Activated T-cell treated with anti-CD3 and anti-CD28 coated beads, Interleukin-2, amount 50 U/mL, for 1 hour (primary cell): ENCODE measurements at places on chromosomes 12 and 14.

DNA sequence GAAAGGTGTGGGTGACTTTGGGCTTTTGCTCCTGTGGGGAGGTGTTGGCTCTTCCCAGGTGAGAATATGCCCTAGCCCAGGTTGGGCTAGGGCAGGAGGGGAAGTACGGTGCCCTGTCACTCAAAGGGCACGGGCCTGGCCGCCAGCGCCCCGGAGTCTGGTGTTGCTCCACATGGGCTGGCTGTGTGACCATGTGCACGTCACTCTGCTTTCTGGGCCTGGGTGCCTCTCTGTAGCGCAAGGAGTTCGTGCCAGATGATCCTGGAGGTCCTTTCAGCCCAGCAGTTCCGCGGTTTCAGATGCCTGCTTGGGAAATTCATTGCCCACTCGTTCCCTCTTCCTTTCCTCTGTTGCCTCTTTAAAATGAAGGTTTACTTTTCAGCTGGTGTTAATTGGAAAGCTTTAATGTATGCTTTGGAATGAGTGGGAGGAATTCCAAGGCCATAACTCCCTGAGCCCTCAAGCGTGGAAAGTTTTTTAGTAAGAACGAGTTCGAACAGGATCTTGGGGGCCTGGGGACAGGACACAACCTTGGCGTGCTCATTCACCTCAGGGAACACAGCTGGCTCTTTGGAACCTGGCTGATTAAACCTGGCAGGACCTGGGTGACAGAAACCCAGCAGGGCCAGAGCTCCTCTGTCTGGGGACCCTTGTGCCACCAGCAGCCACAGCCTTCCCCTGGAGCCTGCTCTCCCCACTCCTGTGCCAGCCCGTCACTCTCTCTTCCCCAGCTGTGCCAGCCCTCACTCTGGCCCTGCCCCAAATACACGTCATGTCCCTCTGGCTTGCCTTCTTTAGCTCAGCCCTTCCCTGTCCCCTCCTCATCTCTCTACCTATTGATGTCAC is 42.8 kb downstream of the TSPAN9 start:
- DNase-seq, result no peak

DNA sequence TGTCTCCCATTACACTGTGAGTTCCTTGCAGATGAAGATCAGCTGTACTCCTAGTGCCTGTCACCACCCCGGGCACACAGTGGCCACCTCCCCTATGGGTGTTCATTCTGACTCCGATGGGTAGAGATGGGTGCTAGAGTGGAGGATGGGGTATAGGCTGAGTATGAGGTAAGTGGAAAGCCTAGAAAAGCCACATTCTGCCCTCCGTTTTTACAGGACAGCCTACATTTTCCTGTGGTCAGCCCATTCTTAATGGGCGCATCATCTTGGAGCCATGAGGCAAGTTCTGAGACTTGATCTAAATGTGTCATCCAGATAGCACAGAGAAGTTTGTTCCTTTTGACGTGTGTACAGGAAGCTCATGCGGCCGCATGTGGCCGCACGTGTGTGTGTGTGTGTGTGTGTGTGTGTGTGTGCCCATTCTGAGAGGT is 166.7 kb upstream of the HIF1A start:
- no peak for DNase-seq

DNA sequence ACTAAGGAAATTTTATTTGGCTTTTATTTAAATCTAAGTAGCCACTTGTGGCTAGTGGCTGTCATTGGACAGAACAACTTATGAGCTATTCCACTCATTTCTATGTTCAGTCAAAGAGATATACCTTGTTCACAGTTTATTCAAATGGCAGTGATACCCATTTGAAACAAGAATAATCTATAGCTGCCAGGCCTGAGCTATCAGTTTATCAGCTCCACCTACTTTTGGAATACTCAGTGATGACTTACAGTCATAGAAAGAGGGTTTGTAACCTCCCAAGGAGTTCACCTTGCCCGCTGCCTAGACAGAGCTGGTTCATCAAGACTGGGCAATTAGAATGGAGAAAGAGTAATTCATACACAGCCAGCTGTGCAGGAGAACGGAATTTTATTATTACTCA is 4.5 kb upstream of the ABHD4 start:
- DNase-seq, result no peak

DNA sequence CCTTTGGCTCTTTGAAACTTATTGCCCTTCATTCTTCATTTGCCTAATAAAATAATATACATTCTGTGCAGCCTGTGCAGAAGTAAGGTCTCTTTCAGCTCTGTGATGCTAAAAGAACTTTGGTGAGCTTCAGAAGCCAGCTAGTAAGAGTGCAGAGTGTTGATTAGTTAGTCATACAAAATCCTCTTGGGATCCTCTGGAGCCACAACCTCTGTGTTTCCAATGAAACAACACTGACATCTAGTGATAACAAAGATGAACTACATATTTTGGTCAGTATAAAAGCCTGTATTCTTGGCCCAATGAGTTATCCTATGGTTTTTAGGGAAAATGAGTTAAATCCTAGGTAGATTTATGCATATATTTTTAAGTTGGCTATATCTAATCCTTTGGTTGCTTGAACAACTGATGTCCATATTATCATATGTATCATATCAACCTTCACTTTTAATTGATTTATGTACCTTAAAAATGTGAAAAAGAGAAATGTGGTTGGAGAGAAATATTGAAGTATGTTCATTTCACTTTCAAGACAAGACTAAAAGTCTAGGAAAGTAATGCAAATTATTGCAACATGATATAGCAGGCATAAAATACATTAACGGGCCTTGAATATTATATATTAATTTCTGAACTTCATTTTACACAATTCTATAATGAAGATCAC is 158.4 kb downstream of the KLHL28 start:
- no peak for DNase-seq

DNA sequence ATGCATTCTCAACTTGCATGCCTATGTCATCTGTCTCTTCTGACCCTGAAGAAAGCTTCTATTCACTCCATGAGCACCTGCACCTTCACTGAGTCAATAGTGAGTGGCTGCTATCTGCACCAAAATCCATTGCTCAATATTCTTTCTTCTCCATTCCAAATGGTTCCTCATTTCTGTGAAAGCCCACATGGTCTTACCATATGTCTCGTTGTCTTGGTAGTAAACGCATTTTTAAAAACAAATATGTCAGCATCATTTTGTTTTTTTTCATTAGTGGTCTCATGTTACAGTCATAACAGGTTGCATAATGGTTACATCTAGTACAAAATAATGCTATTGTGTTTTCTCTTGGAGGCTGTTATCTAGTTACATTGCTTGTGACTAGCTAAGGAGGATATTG is 106.9 kb upstream of the CPM start:
- DNase-seq, result no peak

- DNase-seq, result no peak
Measured at GRCh38 chr14:71538938-71539649, 393.1 kb upstream of the RGS6 start.

GRCh38 chr14:39025250-39025809 is 77.7 kb downstream of the SEC23A start:
- no peak for DNase-seq

DNA sequence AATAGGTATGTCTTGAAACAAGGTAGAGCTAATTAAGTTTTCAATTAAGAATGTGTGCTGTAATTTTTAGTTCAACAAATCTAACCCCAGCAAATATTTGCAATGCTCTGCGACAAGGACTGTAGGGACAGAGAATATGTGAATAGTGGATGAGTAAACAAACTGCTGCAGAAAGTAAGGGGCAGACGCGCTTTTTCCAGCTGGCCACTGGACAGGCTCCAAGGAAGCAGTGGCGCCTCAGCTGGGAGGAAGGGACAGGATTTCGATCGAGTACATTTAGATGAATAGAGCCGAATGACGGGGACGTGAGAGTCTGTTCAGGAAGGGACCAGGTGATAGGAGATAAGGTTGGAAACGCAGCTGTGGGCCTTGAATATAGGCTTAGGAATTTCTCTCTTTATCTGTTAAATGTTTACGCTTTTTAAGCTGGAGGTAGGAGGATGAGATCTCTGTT is 69.3 kb downstream of the ELK3 start:
- no peak for DNase-seq

DNA sequence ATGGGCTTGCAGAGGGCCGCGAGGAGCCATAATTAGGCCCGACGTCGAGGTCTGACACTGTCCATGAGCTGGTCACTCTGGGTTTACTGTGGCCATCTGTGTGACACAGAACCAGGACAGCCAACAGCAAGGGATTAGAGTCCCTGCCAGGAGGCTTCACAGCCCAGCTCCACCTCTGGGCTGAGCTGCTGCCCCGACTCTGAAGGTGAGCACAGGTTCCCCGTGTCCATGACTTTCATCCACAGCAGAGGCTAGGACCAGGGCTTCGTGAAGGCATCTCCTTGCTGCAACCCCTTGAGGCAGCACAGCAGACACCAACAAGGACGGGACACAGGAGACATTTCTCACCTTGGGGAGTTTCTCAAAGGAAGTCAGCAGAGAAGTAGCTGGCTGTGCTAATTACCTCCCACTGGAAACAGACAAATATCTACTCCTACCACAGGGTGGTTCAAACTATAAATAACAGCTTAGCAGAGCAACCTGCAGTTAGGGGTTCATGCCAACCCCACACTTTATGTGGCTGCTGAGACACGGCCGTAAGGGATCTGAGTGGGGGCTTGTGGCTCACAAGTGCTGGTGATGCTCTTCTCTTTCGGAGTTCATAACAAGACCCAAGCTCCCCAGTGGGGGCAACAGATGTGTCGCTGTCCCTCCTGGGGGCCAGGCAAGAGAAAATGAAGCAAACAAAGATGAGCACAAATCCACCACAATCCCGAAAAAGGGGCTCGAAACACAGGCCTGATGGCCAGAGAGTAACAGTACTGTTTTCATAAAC is 29.2 kb downstream of the ZFYVE21 start:
- no peak for DNase-seq

DNA sequence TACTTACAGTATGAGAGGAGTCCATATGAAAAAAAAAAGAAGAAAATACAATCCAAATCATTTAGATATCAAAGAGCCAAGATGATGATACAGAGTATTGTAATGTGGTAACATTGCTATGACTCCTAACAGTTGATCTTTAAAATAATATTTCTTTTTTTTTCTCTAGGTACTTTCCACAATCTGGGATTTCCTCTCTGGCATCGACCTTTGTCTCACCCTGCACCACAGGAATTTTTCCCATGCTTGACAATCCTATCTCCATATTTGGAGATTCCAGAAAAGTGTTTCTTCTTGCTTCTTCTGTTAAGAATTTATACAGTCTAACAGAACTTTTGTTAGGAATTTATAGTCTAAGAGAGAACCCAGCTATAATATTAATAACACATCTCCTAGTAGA is 184.4 kb downstream of the ITPR2 start:
- no peak for DNase-seq

DNA sequence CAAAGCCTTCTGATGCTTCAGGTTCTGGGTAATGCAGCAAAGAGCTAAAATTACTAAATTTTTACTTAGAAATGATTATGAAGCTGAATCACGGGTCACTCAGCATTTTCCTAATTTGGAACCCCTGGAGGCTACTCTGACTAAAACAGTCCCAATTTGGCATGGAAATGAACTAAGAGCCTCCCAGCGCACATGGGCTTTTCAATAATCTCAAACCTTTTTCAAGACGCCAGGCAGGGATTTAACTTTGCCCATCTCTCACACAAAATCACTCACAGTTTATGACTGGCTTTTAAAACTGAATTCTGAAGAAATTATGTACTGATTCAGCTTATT is 68.3 kb downstream of the LLPH start:
- DNase-seq, result no peak

DNA sequence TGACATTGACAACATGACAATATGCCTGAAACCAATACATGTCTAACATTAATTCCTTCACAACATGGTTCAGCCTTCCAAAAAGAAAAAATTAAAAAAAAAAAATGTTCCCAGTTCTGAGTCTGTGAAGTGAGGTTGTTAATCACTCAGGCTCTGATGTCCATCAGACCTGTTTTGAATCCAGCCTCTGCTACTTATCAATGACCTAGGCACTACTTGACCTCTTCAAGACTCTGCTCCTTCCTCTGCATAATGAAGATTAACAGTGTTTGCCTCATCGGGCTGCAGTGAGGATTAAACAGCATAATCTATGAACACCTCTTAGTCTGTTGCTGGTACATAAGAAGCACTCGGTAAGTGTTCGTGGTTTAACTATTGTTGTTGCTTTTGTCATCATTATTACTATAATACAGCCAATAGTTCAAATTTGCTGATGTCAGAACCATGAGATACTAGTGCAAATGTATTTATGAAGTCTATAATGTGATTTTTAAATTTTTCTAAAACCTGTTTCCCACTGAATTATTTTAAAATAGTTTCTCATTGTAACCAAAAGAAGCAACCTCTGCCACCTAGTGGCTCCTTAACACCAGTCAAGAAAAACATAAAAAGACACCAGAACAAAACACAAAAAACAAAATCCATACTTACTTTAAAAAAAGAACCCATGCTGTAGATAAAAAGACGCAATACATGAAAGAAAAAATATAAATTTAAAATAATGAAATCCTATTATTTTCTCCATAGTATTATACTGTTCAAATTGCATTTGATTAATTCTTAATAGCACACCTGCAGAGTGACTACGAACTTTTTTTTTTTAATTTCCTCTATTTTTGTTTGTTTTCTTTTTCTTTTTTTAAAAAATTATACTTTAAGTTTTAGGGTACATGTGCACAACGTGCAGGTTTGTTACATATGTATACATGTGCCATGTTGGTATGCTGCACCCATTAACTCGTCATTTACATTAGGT is 20.3 kb upstream of the TMX1 start:
- no peak for DNase-seq

- peak; percentile 41 for DNase-seq
Measured at GRCh38 chr12:4353785-4354208, 25.7 kb downstream of the FGF23 start.

GRCh38 chr12:113683574-113683973 is 211.9 kb upstream of the LHX5 start:
- DNase-seq, result no peak
